ENCODE measurements at places on chromosomes 12 and 14.

DNA sequence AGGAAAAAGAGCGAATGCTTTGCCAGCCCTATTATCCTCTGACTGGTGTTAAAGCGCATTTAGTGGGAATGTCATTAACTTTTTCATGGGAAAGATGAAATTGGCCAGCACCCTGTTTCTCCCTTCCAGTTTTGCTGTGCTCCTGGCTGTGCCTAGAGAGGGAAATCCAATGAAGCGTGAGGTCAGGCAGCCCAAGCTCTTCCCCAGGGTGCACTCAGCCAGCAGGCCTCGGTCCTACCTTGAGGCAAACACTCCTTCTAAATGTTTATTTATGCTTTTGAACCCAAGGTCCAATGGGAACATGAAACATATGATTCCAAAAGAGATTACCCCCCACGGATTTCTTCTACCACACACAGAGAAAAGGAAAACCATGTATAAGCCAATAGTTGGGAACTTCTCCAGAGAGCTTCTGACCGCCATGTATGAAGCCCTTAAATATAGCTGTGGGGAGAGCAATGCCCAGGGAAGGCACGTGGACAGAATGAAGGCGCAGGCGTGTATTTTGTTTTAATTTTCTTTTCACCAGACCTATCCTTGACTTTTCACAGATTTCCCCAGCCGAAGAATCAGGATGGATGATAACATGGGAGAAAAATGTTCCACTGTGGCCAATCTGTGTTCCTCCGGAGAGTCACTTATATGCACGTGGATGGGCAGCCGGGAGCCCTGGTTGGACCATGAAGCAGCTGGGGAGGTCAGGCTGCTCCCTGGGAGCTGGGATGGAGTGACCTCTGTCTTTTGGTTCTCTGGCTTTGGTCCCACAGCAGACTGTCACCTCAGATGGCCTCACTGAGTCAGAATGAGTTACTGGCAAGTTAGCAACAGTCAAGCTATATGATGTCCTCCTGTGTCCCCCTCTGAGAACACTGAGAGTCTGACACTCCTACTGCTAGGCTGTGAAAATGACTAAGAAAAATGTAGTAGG is 37.3 kb downstream of the GPR135 start:
- DNase-seq, result no peak

DNA sequence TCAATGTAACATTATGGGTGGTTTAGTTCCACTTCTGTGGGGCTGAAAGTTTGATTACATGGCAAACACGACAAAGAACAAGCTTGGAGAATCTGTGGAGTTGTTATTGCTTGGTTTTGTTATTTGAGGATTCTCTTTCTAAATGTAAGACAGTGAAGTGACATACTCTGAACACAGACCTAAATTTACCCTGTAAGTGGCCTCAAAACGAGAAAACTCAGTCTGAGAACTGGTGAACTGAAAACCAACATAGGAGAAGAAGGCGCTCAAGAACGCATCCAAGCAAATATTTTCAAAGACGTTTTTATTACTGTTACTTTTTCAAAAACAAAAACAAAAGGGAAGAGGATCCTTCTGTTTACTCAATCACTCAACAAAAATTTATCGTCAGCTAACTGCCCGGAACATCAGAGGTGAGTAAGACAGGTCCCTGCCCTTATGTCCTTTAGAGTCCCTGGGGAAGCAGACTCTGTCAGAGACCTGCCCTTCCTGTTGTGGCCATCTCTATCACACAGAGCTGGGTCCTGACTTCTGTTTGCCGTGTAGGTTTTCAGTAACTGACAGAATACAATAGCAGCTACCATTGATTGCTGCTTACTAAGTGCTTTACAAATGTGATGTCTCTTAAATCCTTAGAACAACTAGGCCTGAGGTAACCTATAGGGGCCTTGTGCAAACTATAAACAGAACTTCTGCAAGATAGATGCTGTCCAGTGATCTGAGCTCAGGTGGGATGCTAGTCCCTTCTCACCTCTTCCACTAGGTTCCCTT is 79.3 kb upstream of the C12orf71 start:
- DNase-seq, result no peak

- no peak for DNase-seq
Observed at GRCh38 chr12:43338848-43339526, 213.0 kb downstream of the ADAMTS20 start.

DNA sequence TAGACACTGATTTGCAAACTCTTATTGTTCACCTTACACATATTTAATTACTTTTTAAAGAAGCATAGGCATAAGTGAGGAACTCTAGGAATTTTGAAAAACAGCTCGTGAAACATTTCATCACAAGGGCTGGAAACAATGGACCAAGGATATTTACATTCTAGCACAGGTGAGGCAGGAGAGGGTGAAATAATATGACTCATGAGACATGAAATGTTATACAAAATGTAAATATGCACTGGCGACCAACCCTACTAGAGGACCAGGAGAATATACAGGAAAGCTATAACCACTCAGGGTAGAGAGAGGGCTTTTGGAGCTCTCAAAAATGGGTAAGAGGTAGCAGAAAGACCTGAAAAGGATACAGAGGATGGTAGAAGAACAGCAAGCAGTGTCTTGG is 115.3 kb downstream of the PTGER2 start:
- DNase-seq, result no peak

GRCh38 chr12:108379823-108380222 is 40.7 kb upstream of the CMKLR1 start:
- no peak for DNase-seq

- DNase-seq, result no peak
Observed at GRCh38 chr14:90506748-90507147, 109.9 kb downstream of the CALM1 start.

DNA sequence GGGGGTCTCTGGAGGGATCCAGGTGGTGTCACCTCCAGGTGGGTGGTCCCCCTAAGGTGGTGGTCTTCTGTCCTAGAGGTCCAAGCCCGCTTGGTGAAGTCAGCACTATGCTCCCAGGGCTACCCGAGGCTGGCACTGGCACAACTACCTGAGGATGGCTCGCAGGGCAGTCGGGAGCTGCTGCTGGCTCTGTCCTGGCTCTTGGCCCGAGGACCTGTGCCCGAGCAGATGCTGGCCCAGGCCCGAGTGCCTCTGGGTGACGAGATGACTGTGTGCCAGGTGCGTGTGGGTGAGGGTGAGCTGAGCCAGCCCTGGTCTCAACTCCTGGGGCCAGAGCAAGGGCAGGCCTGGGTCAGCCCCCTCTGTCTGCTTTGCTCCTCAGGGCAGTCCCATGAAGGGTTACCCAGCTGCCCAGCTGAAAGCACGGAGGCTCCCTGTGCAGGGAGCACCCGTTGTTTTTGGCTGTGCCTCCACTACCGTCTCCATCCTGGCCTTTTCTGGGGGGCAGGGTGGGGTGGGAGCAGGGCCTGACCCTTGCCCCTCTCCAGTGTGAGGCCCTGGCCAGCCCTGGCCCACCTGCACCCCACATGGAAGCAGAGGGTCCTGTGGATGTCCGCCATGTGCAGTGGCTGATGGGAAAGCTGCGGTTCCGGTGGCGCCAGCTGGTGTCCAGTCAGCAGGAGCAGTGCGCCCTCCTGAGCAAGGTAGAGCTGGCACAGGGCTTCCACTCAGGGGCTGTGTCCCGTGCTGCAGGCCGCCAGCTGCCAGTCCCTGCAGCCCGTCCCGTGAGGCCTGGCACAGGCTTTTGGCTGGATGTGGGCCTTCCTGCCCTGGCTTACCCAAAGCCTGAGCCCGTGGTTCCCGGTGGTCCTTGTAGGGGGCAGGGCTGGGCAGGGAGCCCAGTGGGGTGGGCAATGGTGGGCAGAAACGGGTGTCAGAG is 1.3 kb downstream of the TEDC1 start:
- DNase-seq, result no peak

GRCh38 chr14:52879958-52880357 is 70.9 kb downstream of the FERMT2 start:
- no peak for DNase-seq

DNA sequence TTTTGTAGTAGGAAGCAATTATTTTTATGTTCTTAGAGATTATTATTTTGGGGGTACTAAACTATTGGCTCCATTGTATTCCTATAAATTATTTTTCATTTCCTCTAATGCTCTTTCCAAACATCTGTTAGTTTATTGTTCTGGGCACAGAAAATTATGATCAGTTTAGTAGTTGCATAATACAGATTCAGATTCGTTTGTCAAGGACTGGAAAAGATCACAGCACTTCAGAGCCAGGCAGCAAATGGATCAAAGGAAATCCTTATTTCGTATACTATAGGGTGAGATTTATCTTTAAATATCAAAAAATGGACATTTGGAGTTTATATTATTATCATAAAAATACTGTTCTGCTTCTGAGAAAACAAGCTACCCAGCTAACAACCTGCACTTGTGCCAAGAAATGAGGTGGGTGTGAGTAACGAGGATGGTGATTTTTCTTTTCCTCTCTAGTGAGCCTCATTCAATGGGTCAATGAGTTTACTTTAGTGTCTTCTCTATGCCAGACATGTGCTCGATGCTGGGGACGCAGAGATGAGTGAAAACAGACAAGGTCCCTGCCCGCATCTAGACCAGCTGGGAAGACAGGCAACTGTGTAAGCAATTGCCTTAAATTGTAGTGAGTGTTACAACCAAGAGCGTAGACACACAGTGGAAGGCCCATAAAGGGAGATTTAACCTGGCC is 208.6 kb upstream of the PLXNC1 start:
- no peak for DNase-seq

DNA sequence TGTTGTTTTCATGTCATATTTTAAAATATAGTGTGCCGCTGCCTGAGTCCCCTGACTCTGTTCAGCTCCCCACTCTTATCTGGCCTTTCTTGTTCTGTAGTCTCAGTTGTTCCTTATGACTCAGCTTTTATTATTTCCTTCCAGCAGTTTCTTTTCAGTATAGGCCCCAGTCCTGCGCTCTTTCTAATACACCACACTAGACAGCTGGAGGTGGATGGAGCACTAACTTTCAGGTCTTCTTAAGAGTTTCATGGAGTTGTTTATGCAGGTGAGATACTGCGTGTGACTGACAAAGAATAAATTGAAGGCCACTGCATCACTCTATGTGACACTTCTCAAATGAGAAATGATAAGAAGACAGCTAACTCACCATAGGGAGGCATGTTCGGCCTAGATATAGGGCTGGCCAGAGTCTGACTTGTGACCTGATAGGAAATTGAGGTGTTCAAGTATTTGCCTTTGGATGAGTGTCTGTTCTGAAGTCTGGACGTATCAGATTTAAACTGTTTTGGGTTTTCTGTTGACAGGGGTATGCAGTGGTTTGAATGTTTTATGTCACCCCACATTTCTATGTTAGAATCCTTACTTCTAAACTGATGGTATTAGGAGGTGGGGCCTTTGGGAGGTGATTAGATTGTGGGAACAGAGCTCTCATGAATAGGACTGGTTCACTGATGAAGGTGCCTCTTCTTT is 60.8 kb upstream of the CLMN start:
- no peak for DNase-seq
